Kidney (tissue), 22 donors: ENCODE measurements at places on chromosomes 1 and 21. TPM values are rescaled to one million over a fixed set of nuclear protein-coding genes. Genes with fewer than 3 reads are reported as not detected.
A peak's percentile ranks its signal among the peaks of the same experiment; 100 is the strongest.

The ASAP3 gene
- total RNA-seq: 37.8 TPM

The KCNK1 gene
- total RNA-seq: 10.7 TPM

The KHDC4 gene
- 57.4 TPM for total RNA-seq

The TNFRSF1B gene
- 47.1 TPM for total RNA-seq

The SPRR3 gene
- not detected for total RNA-seq

- H3K27me3 ChIP-seq: no peaks in the 10 kb centered on the region
- no peak overlapping the region for H3K27ac ChIP-seq
- DNase-seq: no peak
- no peaks in the 10 kb centered on the region for H3K36me3 ChIP-seq
- H3K4me3 ChIP-seq: peak overlapping the region; percentile 51
- peaks cover 9% of the 10 kb centered on the region for H3K4me1 ChIP-seq
These were observed 5.1 kb downstream of the LMO4 start for GRCh38 chr1:87333692-87334347.

DNA sequence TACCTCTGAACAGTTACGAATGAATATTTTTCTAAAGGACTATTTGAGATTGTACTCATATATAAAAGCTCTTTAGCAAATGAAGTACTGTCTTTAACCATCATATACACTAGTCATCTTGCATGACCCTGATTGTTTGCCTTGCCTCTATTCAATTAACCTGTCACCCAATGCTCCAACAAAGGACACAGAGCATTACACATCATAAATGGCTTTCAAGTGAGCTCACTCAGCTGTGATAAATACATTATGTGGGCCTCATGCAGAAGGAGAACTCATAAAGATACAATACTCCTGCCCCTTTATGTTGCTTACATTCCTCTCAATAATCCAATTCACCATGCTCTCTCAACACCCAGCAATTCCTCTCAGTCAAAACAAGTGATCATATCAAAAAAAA, 993.0 kb upstream of the PRMT6 start:
- no peaks in the 10 kb centered on the region for H3K27me3 ChIP-seq
- H3K4me3 ChIP-seq: no peak overlapping the region
- no peaks in the 10 kb centered on the region for H3K4me1 ChIP-seq
- H3K36me3 ChIP-seq: no peaks in the 10 kb centered on the region

DNA sequence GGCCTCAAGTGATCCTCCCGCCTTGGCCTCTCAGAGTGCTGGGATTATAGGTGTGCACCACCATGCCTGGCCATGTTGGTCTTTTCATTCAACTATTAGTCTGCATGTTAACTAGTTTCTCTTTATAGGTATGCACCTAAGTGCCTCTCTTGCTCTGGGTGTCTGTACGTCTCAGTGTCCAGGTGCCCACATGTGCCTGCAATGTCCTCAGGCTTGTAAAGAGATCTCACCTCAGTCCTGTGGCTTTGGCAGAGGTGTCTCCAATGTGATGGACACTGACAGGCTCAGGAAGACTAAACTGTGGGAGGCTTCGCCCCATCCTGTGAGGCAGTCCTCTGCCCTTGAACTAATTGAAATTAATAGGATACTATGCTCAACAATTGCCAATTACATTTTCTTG, 526.3 kb downstream of the PTPRU start:
- H3K4me1 ChIP-seq: peaks cover 10% of the 10 kb centered on the region
- H3K27ac ChIP-seq: no peak overlapping the region
- no peak overlapping the region for H3K4me3 ChIP-seq
- H3K36me3 ChIP-seq: no peaks in the 10 kb centered on the region
- H3K27me3 ChIP-seq: no peaks in the 10 kb centered on the region

DNA sequence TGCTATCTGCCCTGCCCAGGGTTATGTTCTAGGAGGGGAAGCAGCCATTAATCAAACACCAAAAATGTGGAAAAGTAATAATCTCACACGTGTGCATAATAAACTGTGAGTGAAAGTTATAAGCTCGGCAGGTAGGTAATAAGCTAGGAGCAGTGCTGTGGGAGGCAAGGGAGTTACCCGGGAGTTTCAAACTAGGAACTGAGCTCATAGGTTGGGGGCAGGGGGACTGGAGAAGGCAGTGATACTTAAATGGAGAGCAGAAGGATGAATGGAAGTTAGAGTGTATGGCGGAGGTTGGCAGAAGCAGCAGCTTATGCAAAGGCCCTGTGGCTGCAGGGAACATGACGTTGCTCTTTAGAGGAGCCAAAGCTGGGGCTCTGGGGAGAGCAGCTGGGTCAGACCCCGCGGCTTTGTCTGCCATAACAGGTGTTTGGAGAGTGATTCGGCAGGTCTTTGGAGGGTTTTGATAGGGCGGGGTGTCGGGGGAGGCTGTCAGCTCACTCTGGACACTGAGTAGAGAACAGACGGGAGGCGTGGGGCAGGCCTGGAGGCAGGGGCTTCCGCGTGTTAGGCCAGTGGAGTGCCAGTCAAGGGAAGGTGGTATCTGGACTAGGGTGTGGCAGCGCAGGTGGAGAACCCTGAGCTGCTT, 20.0 kb downstream of the PTPRF start:
- DNase-seq: no peak
- H3K27ac ChIP-seq: peak overlapping the region; percentile 89
- peaks cover 11% of the 10 kb centered on the region for H3K36me3 ChIP-seq
- peaks cover 18% of the 10 kb centered on the region for H3K4me1 ChIP-seq

DNA sequence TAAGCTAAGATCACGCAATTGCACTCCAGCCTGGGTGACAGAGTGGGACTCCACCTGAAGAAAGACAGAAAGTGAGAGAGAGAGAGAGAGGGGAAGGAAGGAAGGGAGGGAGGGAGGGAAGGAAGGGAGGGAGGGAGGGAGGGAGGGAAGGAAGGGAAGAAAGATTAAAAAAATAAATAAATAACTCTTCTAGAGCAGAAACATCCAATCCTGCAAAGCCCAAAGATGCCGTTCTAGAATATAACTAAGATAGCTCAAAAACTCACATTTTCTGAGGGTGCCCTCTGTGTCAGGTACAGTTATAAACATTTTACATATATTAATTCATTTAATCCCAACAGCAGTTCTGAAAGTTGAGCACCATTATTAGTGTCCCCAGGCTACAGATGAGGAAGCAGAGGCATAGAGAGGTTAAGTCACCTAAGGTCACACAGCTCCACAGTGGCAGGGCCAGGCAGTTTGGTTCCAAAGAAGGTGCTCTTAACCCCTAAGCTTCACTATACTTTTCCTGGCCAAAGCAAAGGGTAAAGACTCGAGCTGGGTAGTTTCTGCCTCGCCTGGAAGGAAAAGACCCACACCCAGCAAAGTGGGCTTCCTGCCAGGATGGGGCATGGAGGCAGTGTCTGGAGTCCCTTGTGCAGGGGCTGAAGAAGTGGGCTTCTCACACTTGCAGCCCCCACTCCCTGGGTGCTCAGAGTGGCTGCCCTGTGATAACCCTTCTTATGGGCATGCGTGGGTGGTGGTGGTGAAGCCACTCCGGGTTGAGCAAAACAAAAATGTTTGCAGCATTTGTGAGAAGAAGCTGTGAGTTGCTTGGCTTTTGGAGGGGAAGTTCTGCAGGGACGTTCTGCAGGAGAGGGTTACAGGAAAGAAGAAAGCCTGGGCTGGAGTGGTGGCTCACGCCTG, 7.9 kb upstream of the PIK3CD start:
- no peak for DNase-seq
- no peaks in the 10 kb centered on the region for H3K4me1 ChIP-seq
- no peak overlapping the region for H3K4me3 ChIP-seq
- H3K36me3 ChIP-seq: no peaks in the 10 kb centered on the region
- H3K27me3 ChIP-seq: no peaks in the 10 kb centered on the region
- H3K27ac ChIP-seq: no peak overlapping the region

- no peak overlapping the region for H3K4me3 ChIP-seq
- no peaks in the 10 kb centered on the region for H3K27me3 ChIP-seq
- H3K36me3 ChIP-seq: no peaks in the 10 kb centered on the region
- H3K27ac ChIP-seq: no peak overlapping the region
These were observed 163.9 kb downstream of the AKT3 start for GRCh38 chr1:243686159-243686558.

- no peak for DNase-seq
- no peak overlapping the region for H3K27ac ChIP-seq
- H3K4me1 ChIP-seq: no peaks in the 10 kb centered on the region
- H3K4me3 ChIP-seq: no peak overlapping the region
These were observed 175.7 kb downstream of the FASLG start for GRCh38 chr1:172834609-172835008.

DNA sequence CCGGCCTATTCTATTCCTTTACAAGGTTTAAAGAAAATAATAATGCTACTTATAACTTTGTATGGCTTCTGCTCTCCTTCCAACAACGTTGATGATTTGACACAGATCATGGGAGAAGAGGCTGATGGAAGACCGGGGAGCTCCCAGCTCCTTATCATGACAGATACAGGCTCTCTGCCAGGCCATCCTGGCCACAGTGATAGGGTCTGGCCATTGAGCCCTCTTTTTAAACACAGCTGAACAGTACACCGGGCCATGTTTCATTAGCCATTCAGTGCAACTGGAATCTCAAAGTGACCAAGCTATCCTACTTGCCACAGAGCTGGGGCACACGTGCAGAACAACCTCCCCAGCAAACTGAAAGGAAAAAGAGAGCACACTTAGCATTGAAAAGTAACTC, 34.9 kb downstream of the DNAJC11 start:
- H3K27ac ChIP-seq: no peak overlapping the region
- H3K4me3 ChIP-seq: no peak overlapping the region
- H3K27me3 ChIP-seq: no peaks in the 10 kb centered on the region
- H3K36me3 ChIP-seq: peaks cover 4% of the 10 kb centered on the region
- no peaks in the 10 kb centered on the region for H3K4me1 ChIP-seq

DNA sequence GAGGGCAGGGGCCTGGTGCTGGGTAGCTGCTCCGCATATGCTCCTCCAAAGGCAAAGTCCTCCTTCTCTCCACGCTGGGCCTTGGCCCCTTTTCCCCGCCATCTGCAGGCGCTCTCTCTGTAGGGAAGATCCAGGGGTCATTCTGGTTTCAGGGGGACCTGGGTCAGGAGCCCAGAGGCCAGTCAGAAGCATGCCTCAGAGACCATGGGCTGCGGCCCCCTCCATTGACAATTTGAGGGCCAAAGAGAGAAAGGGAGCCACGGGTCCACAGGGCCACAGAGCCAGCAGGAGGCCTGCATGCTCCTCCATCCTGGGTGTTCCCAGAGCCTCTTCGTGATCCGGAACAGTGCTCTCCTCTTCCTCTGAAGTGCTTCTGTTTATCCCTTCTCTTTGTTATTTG, 2.1 kb upstream of the CLDN19 start:
- H3K36me3 ChIP-seq: no peaks in the 10 kb centered on the region
- DNase-seq: no peak
- H3K27me3 ChIP-seq: no peaks in the 10 kb centered on the region
- H3K4me3 ChIP-seq: no peak overlapping the region

GRCh38 chr1:53637511-53638359, 101.2 kb downstream of the GLIS1 start:
- H3K4me1 ChIP-seq: no peaks in the 10 kb centered on the region
- no peak overlapping the region for H3K4me3 ChIP-seq
- no peaks in the 10 kb centered on the region for H3K27me3 ChIP-seq
- peak; percentile 23 for DNase-seq

DNA sequence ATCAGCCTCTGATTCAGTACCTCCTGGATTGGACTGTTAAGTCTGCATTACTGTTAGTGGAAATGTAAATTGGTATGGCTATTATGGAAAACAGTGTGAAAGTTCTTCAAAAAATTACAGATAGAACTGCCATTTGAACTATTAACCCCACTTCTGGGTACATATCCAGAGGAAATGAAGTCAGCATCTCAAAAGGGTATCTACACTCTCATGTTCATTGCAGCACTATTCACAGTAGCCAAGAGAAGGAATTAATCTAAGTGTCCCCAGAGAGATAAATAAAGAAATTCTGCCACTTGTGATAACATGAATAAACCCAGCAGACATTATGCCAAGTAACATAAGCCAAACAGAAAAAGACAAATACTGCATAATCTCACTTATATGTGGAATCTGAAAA, 676.0 kb downstream of the PLA2G4A start:
- DNase-seq: no peak
- no peaks in the 10 kb centered on the region for H3K4me1 ChIP-seq
- H3K27me3 ChIP-seq: no peaks in the 10 kb centered on the region
- H3K27ac ChIP-seq: no peak overlapping the region
- H3K4me3 ChIP-seq: no peak overlapping the region

DNA sequence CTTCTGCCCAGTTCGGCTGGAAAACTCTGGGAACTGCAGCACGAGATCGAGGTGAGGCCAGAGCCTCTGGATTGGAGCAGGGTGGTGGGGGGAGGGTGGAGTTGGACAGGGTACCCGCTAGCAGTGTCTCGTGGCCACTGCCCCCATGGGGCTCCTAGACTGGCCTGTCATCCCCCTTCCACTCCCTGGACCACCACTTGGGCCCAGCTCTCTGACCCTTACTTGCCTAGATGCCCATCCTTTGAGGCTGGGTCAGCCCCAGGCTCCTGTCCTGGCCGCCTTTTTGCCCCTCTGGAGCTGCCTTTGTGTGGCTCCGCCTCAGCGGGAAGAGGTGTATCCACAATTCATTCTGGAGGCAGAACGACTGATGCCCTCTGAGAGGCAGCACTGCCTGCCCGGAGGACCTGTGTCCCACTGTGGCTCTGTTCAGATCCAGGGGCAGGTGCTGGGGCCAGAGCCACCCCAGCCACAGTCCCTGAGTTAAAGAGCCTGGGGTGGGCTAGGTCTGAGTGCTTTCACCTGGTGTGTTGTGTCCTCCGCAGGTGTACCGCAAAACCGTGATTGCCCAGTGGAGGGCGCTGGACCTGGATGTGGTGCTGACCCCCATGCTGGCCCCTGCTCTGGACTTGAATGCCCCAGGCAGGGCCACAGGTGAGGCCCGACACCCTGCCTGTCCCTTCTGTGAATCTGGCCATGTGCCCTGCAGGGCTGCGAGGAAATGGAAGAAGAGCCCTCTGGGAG, 17.7 kb downstream of the FAAH start:
- no peaks in the 10 kb centered on the region for H3K27me3 ChIP-seq
- peaks cover 7% of the 10 kb centered on the region for H3K36me3 ChIP-seq
- H3K4me1 ChIP-seq: no peaks in the 10 kb centered on the region
- no peak for DNase-seq
- H3K4me3 ChIP-seq: no peak overlapping the region
- no peak overlapping the region for H3K27ac ChIP-seq
